ENCODE measurements at places on chromosomes 11 and 22. TPM values are rescaled to one million over a fixed set of nuclear protein-coding genes. Genes with fewer than 3 reads are reported as not detected.

DNA sequence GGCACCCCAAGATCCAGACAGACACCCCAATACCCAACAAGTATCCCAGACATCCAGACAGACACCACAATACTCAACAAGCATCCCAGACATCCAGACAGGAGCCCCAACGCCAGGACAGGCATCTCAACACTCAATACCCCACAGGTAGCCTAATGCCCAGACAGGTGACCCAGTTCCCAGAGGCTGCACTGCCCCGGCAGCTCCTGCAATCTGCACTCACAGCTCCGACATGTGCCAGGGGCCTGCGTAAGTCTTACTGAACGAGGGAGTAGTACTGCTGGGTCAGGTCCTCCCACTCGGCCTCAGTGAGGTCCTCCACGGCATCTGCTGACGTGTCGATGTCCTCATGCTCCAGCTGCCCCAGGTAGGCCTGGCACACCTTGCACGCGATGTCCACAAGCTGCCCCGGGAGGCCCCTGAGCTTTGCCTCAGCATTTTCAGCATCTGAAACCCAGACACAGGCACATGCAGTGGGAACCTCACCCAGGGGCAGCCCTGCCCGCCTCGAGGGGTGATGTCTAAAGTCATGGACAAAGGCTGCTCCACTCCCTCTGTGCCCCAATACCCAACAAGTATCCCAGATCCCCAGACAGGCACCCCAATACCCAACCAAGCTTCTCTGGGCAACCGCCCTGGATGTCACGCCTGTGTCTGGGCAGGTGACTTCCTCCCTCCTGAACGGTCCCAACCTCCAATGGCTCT lies 16.6 kb downstream of the TTLL8 start:
- peak; percentile 58 for DNase-seq

GRCh38 chr11:76408171-76408965 lies 27.2 kb downstream of the GVQW3 start:
- DNase-seq = no peak

GRCh38 chr22:27004434-27004833 lies 347.0 kb downstream of the MIAT start:
- DNase-seq = no peak

- no peak for DNase-seq
These were observed 31.5 kb downstream of the TSG101 start for GRCh38 chr11:18495271-18495670.

- DNase-seq = no peak
These were observed 100.8 kb downstream of the TRAF6 start for GRCh38 chr11:36409152-36409816.

Gene TMEM132A
- 17.4 TPM for total RNA-seq

Gene E2F8
- total RNA-seq = 0.16 TPM

- DNase-seq = peak; percentile 96
These were observed 2.8 kb upstream of the CDKN1C start for GRCh38 chr11:2888266-2888968.

- DNase-seq = no peak
These were observed 2.0 kb downstream of the ZNHIT2 start for GRCh38 chr11:65115361-65116082.

GRCh38 chr11:1523779-1524178 lies 37.2 kb upstream of the MOB2 start:
- no peak for DNase-seq

DNA sequence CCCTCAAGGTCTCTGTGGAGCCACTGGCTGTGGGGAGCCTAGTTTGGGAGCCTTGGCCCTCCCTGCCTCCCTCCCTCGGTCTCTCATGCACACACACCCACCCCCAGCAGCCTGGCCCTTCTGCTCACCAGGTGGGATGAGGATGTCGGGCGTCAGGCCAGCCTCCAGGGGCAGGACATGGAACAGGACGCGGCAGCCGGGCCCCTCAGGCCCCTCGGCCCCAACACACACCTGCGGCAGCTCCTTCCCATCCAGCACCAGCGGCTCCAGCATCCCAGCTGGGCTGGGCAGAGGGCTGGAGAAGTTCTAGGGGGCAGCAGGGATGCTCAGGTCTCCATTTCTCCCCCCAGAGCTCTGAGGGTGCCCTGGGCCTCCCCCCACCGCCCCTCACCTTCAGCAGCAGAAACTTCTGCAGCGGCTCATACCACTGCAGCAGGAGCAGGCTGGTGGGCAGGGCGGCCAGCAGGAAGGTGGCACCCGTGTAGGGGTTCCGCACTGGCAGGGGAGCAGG lies 11.2 kb downstream of the MAP4K2 start:
- peak; percentile 64 for DNase-seq

Gene ANGPTL5
- total RNA-seq = not detected

DNA sequence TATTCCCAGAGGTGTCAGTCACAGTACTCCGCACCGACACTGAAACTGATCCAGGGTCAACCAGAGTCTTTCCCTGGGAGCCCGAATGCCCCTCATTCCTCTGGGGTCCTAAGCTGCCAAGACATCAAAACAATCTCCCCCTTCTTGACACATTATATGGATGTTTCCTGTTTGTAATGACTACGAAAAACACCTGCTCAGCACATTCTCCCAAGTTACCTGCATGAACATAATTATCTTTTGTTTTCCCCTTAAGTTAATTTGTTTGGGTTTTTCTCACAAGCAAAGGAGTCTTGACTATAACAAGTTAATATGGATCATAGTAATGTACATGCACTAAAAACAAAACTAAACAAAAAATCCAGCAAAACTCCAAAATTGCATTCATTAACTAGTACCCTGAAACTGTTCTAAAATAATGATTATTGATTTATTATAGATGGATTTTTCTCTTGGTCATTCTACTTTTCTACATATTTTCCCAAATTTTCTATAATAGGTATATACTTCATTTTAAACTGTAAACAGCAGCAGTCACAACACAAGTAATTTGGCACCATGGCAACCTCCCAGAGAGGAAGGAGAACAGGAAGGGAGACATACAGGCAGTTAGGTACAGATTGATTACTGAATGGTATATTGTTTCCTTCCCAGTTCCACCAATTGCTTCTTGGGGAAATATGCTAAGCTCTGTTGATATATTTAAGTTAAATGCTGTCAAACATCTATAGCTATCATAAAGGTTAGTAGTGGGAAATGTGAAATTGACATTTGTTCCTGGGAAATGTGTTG lies 631.5 kb downstream of the METTL15 start:
- DNase-seq = no peak

DNA sequence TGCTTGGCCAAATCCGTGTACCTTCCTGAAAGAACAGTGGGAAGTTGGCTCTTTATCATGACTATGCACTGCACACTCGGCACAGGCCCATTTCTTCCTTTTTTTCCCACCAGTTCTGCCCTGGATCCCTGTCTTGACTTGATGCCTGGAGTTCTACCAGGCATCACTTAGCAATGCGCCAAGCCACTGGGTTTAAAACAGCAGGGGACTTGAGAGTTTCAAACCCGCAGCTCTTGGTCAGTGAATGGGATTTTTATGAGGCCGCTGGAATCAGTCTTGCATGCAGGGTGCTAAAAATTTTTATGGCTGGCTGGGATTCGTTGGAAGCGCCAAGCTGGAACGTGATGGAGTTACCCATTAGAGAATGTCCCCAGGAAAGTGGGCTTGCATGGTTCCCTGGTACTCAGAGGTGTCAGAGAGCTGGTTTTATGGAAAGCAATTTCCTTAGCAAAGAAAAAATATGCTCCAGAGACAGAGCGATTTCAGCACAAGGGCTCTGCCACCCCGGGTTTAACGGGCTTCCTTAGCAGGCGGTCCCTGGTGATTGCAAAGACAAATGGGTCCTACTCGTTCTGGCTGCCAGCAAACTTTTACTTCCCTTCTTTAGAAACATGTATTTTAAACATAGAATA lies 432.9 kb downstream of the TENM4 start:
- DNase-seq = no peak

Gene DUSP8
- total RNA-seq = 2.7 TPM

DNA sequence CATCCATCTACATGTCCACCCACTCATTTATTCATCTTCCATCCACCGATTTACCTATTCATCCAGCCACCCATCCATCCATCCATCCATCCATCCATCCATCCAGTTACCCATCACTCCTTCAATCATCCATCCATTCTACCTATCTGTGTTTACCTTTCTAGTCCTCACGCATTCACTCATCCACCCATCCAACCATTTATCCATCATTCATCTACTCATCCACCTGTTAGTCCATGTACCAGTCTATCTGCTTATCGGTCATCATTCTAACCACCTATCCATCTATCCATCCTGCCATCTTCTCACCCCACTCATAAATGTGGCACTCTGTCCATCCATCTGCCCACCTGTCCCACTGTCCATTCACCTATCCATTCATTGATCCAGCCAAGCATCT lies 21.9 kb upstream of the MYEOV start:
- no peak for DNase-seq

- DNase-seq = no peak
These were observed 59.5 kb downstream of the ALX4 start for GRCh38 chr11:44250421-44250820.

- no peak for DNase-seq
These were observed 801.6 kb downstream of the LUZP2 start for GRCh38 chr11:25298450-25298849.

GRCh38 chr11:78417175-78417887 lies at the start of gene GAB2:
TSS of gene GAB2 (minus strand) at chr11:78417820. CDS start at chr11:78417720, 100 bp downstream.
- no peak for DNase-seq

- DNase-seq = no peak
These were observed 93.7 kb downstream of the JRKL start for GRCh38 chr11:96483374-96483955.

- no peak for DNase-seq
These were observed 365.0 kb downstream of the MIAT start for GRCh38 chr22:27022274-27022895.

Measured in sigmoid colon (tissue), 7 donors.